Stimulated activated CD4-positive, alpha-beta T cell treated with anti-CD3 and anti-CD28 coated beads, Interleukin-15, amount 100 ng/mL, for 48 hours (primary cell): ENCODE measurements at places on chromosomes 2 and 18.

DNA sequence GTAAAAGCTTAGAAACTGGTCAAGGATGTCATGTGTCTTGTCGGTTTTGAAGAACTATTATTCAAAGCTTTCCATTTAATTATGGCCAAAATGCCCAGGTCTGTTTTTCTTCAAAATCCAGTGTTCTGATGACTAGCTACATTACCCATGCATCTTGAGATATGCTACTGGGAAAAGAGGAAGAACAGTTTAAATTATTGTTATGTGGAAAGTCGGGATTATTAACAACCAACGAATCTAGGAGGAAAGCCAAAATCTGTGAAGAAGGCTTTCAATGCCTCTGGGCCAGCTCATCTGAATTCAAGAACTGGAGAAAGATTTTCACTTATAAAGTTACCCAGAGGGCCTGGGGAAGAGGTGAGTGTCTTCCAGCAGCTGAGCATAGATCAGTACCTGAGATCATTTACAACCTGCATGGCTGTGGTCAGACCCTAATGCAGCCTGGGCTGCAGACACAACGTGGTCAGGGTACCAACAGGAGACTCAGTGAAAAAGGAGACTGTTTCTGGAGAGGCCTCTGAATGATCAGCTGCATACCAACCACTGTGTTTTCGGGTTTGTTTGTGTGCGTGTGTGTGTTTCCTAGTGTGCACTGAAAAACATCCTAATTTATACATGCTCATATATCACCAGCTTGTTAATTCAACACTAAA, 308.5 kb downstream of the NRXN1 start:
- no peak for DNase-seq

DNA sequence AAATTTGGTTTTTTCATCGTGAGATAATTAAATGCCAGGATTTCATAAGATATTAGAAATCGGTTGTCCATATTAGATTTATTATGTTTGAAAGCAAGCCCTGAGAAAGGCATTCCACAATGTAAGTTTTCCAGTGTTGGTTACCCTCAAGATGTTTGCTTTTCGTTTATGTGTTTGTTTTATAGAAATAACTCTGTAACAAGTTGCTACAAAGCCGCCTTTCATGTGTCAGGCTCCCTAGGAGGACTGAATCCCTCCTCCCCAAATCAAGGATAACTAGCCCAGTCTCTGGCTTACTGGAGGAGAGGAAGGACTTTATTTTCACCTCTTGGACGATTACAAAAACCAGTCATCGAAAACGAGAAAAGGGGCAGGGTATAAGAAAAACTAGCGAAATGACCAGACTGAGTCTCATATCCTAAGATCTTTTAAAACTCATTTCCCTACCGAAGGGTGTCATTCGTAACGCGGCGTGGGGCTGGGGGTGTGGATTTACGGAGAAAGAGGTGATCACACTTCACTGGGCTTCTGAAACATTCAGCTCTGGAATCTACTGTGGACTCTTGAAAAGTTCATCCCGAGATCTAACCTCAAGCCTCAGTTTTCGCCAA, 1.0 kb upstream of the PEX13 start:
- peak; percentile 41 for DNase-seq

DNA sequence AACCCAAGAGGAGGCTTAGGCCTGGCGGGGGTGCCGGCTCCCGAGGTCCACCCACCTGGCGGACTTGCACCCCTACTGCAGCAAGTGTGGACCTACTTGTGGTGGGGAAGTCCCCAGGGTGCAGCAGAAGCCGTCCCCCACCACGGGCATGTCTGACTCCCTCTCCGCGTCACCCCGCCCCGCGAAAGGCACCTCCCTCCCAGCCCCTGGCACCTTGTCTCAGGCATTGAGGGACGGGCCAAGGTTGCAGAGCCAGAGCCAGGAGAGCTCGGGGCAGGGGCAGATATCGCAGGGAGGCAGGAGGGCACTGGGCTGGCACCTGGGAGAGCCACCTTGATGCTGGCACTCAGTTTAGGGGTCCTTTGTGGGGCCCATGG, 19.0 kb downstream of the CROCC2 start:
- no peak for DNase-seq

DNA sequence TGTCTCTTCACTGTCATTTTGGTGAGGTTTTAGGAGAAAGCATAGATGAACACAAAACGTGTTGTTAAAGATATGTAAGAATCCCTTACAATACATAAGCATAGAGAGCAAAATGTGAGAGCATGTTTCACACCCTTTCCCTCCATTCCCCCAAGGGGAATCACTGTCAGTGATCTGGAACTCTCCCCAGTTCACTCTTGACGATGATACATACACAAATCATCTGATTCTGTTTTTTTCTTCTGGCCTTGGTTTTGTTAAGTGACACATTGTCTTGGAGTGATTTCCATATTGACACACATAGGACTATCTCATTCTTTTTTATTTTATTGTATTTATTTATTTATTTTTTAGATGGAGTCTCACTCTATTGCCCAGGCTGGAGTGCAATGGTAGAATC, 53.7 kb upstream of the TANC1 start:
- no peak for DNase-seq

DNA sequence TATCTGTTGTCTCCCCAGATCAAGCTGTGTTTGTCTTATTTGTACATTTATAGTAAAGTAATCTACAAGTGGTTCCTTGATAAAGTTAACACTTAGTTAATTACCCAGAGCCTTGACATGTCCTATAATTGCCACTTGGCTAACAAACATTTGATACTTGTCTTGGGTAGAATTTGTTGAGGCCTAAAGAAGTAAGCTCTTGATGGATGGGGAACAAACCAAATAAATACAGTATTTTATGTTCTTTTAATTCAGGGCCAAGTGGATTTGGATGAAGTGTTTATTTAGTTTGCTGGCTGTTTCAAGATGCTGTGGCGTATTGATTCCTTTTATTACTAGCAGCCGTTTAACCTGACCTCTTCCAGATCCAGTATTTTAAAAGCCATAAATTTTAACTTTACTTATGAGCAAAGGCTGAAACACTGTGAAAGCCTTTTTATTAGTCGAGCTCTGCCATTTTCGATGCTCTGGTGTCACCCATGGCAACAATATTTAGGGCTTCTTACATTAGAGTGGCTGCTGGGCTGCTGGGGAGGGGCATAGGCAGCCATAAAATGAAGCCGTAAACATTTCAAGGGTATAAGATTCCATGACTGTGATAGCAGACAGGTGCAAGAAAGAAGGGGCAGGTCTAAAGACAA, 401.6 kb upstream of the NRP2 start:
- no peak for DNase-seq

DNA sequence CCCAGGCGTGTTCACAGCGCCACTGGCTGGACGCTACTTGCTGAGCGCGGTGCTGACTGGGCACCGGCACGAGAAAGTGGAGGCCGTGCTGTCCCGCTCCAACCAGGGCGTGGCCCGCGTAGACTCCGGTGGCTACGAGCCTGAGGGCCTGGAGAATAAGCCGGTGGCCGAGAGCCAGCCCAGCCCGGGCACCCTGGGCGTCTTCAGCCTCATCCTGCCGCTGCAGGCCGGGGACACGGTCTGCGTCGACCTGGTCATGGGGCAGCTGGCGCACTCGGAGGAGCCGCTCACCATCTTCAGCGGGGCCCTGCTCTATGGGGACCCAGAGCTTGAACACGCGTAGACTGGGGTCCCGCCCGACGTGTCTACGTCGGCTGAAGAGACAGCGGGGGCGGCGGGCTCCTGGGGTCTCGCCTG, 891 bp upstream of the KHK start:
- no peak for DNase-seq

DNA sequence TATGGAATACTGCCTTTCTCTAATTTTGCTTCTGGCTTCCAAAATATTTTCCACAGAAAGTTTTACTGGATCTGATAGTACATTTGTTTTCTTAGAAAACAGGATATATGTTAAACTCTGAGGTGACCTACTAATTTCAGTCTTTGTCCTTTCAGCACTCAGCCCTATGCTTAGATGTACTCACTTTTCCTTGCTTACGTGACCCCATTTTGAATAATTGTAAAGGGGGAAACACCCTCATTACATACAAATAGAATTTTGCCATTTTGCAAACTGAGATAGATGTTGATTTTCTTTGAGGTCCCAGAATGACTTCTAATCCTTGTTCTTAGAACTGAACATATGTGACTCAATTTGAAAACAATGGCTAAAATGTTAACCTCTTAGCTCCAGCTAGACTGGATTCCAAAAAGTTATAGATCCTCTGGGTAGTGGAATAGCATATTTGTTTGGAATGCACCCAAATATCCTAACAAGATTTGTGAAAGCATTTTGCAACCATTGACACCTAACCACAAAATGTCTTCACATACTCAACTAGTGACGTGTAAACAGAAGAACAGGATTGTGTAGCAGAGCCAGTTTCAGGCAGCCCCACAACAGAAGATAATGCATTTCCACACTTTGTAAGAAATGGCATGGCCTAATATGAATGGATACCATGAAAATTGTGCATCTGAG, 44.8 kb upstream of the EHBP1 start:
- DNase-seq: no peak

DNA sequence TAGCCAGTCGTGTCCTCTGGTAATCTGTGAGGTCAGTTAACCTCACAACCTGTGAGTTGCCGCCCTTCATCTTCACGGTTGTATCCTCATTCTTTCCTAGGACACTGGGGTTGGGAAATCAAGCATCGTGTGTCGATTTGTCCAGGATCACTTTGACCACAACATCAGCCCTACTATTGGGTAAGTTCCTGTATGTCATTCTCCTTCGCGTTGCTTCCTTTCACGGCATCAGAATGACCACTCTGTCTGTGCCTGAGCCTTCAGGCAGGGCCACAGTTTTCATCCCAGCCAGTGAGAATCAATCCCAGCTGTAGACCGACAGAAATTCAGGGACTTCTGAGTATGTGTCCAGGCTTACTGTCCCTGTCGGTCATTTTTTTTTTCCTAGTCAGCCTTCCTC, 67.1 kb downstream of the RAB31 start:
- no peak for DNase-seq

- no peak for DNase-seq
Observed at GRCh38 chr2:27147935-27148334, 869 bp upstream of the TCF23 start.

GRCh38 chr2:9592699-9593098, 37.1 kb upstream of the ADAM17 start:
- DNase-seq: no peak

- peak; percentile 54 for DNase-seq
Observed at GRCh38 chr2:230643576-230644291, 68.9 kb upstream of the CAB39 start.

DNA sequence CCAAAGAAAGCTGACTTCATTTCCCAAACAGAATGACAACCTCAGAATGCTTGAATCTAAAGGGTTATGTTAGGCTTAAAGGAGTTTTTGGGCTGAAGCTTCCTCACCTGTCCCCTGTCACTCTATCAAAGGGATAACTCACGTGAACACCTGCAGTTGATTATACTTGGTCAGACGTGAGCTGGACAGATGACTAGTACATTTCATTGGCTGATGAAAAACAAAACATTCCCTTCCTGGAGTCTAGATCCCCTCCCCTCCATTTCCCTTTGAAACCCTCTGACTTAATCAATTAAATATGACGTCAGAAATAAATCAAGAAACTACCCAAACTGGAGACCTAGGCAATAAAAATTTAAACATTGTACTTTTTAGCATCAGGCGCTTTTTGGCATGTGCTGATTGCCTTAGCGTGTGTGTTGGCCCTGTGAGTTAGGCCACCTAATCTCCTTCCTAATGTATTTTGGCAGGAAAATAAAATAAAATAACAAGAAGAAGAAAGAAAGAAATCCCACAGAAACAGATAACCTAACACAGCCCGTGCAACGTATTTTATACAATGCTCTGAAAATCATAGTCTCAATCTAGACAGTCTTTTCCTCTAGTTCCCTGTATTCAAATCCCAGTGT, 159.0 kb downstream of the ANTXR1 start:
- DNase-seq: no peak
